ENCODE measurements at places on chromosomes 11 and 22.

- DNase-seq, result no peak
Measured at GRCh38 chr11:8282631-8283030, 19.0 kb upstream of the LMO1 start.

DNA sequence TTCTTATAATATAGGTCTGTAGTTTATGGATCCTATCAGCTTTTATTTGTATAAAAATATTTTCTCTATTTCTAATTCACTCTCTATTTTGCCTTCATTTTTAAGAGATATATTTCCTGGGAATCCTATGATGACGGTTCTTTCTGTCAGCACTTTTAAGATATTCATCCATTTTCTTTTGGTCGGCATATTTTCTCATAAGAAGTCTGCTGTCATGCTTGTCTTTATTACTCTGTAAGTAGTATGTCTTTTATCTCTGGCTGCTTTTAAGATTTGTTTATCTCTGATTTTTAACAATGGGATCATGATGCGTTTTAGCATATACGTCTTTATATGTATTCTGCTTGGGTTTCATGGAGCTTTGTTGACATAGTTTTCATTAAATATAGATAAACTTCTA, 175.5 kb downstream of the SNX19 start:
- no peak for DNase-seq

DNA sequence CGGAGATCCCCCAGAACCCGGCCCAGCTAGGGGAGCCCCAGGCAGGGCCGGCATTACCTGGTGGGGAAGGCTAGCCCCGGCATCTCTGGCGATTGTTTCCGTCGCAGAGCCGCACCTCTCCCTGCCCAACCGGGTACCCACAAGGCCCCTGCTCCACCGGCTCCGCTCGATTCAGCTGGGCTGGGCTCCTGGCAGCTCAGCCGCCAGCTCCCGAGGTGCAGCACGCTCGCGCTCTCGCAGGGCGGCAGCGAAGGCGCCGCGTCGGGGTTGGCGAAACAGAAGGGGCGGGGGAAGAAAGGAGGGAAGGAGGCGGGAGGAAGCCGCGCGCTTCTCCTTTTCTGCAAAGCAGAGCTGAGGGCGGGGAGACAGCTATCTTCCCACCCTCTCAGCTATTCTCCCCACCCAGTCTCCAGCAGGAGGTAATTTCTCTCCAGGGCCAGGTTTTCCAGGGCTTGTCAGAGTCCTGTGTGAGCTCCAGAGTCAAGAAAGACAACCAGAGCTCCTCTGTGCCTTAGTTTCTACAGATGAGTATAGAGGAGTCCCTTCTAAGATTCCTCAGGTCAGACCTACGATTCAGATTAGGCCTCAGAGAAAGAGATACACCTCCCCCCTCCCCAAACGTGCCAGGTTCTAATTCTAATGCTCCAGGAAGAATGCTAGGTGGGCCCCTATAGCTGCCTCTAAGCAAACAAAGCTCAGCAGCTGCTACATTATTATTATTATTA, 62.0 kb downstream of the PAK1 start:
- DNase-seq, result peak; percentile 62

- no peak for DNase-seq
Measured at GRCh38 chr22:47778160-47778658, 1015.8 kb downstream of the TBC1D22A start.

DNA sequence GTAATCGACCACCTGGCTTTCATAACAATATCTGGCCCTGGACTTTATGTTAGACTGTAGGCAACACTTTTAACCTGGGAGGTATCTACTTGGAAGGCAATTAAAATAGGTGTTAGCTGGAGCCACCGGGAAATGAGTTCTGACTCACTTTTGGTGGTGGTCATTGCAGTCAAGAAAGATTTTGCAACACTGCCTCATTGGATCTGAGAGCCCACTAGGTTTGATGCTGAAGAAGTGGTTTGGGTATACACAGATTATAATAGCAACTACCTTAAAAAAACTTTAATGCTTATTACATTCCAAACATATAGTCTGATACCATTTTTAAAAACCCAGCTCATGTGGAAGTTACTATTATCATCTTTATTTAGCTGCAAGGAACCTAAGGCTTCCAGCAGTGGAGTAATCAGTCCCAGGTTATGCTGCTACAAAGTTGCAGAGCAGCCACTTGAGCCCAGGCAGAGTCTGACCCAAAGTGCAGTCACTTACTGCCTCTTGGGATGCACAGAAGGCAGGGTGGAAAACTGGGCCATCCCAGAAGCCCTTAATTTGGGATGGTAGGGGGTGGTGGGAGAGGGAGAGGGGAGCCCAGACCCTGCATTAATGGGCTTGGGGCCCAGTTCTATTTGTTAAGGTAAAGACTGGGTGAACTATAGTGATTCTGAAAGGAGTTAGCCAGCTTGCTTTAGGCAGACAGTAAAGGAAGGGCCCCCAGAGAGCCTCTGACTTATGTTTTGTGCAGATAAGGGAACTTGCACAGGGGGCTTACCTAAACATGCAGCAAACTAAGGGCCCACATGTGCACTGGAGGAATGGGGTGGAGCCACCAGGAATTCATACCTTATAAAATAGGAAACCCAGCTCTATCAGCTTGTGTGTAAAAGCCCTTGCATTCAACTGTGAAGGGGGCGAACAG, 149.4 kb downstream of the SNX19 start:
- no peak for DNase-seq

GRCh38 chr22:42519525-42520401, at the start of gene RRP7A:
Gene RRP7A, minus strand, starts transcription at chr22:42519796. Its CDS starts 10 bp downstream, at chr22:42519786.
- DNase-seq, result peak; percentile 79

- DNase-seq, result no peak
Measured at GRCh38 chr11:35427071-35427470, 7.7 kb upstream of the SLC1A2 start.

GRCh38 chr22:41862530-41863266, 29.8 kb downstream of the SREBF2 start:
- no peak for DNase-seq

- DNase-seq, result no peak
Measured at GRCh38 chr22:42695294-42695693, 25.4 kb downstream of the A4GALT start.

- DNase-seq, result no peak
Measured at GRCh38 chr11:120273432-120273831, 33.5 kb downstream of the POU2F3 start.

- DNase-seq, result no peak
Measured at GRCh38 chr11:2380807-2381350, 3.8 kb downstream of the CD81 start.

DNA sequence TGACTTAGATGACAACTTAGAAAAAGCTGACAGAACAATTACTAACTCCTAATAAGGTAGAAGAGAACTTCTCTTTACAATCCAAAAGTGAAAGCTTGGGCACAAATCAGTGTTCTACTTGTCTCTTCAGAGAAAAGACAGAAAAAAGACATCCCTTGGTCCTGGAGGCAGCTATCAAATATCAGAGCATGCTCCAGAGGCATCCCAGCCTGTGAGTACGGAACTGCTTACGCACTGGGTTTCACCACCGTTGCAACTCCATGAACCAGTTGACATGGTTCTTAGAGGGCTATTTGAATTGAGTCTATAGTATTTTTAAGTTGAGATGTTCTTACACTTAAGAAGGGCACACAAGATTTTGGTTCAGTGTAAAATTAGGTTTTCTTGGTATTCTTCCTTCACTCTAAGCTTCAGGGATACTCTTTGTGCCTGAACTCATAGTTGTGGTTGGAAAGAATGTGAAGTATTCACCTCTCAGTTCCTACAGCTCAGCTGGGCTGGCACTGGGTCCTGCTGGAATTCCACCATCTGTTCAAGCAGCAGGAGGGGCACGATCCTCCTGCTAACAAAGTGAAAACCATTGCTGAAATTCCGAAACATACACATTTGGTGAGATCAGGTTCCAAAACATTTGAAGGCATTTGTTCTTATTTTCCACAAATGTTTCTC, 6.3 kb downstream of the AKIP1 start:
- no peak for DNase-seq

- DNase-seq, result no peak
Measured at GRCh38 chr11:65429724-65430405, 7.3 kb downstream of the NEAT1 start.

GRCh38 chr11:20037396-20038153, 122.7 kb downstream of the DBX1 start:
- DNase-seq, result no peak

GRCh38 chr11:80838153-80838552, 1397.3 kb upstream of the TENM4 start:
- DNase-seq, result no peak

DNA sequence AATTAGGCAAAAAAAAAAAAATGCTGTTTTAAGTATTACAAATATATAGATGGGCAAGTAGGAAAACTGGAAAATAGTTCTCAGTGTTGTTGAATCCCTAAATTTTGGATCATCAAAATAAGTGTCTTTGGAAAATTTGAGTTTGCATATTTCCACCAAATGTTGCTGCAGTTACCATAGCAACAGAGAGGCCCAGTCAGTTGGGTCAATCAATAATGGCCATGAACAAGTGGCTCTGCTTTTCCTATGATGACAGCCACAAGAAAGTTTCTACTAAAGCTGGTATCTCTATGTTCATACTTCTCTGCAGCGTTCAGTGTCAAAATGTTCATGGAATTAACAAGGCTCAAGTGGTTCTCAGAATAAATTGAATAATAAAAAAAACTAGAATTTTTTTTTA, 79.1 kb downstream of the SERGEF start:
- no peak for DNase-seq

GRCh38 chr11:11433960-11434359, 80.9 kb upstream of the CSNK2A3 start:
- DNase-seq, result no peak

DNA sequence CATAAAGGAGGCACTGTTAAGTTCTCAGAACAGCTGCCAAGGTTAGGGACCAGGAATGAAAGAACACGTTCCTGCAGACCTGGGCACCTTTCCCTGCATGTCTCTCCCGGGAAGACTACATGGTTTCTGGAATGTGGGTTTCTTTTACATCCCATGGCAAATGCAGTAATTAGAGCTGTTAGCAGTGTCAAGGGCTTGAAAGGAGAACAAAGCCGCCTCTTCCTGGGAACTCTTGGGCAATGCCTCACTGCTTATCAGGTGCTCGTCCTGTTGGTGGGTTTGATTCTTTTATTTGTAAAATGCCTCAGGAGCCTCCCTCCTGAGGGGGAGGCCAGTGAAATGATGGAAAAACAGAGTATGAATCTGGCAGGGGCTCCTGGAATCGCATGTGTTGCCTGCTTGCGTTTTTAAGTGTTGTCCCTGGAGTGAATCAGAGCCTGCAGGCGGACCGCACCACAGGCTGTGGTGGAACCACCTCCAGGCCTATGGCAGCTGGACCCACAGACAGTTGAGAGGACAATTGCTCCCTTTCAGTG, 723 bp upstream of the C22orf31 start:
- DNase-seq, result no peak

GRCh38 chr11:2557381-2557780, 112.6 kb downstream of the KCNQ1 start:
- no peak for DNase-seq

DNA sequence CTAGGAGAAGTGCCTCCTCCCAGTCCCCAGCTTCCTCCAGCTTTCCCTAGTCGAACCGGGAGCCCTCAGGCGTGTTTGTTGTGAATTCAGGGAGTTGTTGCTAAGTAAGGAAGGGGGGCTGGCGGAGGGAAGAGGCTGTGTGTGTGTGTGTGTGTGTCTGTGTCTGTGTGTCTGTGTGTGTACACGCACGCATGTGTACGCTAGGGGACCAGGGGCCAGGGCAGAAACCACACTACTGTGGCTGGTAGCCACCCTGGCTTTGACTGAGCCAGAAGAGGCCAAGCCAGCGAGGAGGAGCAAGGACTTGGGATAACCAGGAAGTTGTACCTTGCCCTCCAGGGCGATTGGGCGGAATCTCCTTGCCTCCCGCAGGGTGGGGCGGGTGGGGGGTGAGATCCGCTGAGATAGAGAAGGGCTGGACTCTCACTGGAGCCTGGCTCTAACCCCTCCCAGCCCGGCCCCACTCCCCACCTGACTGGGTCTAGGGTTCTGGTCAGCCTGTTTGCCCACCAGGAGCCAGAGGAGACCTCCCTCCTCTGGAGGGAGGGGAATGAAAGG, 7.5 kb downstream of the BCL9L start:
- no peak for DNase-seq

DNA sequence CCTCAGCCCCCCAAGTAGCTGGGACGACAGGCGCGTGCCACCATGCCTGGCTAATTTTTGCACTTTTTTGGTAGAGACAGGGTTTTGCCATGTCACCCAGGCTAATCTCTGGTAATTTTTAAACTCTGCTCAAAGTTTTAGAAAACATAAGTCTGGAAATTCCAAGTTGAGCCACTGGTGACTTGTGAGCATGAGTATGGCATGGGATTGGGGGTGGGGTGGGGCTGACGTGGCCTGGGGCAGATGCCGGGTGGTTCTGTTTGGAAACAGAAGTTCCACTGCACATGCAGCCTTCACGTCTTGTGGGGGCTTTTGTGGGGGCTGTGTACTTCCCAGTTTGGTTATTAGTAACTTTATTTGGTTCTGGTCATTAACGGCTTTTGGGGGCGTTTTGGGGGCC, 67.3 kb downstream of the PTPRJ start:
- no peak for DNase-seq

- no peak for DNase-seq
Measured at GRCh38 chr11:62554387-62555167, 8.0 kb upstream of the AHNAK start.

DNA sequence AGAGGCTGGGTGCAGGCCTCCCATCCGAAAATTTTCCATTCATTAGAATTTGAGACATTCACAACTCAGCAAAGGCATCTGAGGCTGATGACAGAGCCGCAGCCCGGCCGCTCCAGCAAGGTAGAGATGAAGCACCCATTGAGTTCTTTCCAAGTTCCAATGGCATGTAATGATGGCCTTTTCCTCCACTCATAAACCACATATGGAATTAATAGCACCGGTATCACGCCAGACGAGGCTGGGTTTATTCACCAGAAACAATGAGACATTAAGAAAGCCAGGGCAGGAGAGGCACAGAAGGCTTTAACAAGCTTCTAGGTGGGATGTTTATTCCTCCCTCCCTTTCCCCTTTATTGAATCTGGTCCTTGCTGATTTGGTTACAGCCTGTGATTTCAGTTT, 534.4 kb downstream of the MN1 start:
- DNase-seq, result no peak

DNA sequence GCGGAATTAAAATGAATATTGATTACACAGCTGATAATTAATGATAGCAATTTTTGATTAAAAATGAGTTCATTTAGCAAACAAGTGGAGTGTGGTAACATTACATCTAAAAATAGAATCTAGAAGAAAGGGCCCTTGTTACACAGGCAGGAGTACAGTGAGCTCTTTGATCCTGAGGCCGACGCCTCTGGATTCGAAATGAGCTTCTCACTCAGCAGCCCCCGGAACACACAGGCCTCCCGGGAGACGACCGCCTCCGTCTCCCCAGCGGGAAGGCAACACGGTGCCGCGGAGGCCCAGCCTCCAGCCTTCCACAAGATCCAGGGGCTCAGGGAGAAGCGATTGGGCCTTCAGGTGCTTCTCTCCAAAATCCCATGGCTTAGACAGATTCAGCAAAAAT, 379.1 kb downstream of the BRD1 start:
- no peak for DNase-seq

- no peak for DNase-seq
Measured at GRCh38 chr22:48021991-48022401, 1259.5 kb downstream of the TBC1D22A start.

GRCh38 chr22:37162221-37163095, 12.7 kb upstream of the IL2RB start:
- peak; percentile 48 for DNase-seq

Measured in activated T-helper 1 cell treated with Interleukin-2 at 50 U/mL for 16 hours (primary cell).